ENCODE measurements at places on chromosomes 12 and 14. TPM values are rescaled to one million over a fixed set of nuclear protein-coding genes. Genes with fewer than 3 reads are reported as not detected.

DNA sequence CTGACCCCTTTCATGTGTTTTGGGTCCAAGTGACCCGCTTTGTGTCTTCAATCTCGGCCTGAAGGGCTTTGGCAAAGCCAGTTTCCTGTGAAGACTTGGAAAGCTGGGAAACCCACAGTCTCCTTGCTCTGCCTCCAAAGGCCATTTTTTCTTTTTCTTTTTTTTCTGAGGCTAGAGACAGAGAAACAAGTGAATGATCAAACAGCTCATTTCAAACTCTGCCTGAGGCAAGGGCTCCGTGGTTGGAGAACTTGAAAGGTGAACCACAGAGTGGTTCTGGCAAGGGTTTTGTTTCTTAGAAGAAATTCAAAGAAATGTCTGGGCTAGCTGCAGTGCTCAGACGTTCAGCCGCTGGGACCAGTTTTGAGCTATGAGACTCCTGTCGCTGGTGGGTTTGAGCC is 62.7 kb downstream of the ERH start:
- DNase-seq: no peak
- no peaks in the 10 kb centered on the region for H3K27me3 ChIP-seq
- H3K4me3 ChIP-seq: no peak overlapping the region
- H3K4me1 ChIP-seq: no peaks in the 10 kb centered on the region
- H3K36me3 ChIP-seq: no peaks in the 10 kb centered on the region

GRCh38 chr14:102539544-102540314 is 30.2 kb upstream of the ANKRD9 start:
- no peaks in the 10 kb centered on the region for H3K36me3 ChIP-seq
- H3K27ac ChIP-seq: no peak overlapping the region
- peaks cover 8% of the 10 kb centered on the region for H3K27me3 ChIP-seq
- DNase-seq: no peak
- peaks cover 5% of the 10 kb centered on the region for H3K4me1 ChIP-seq
- no peak overlapping the region for H3K4me3 ChIP-seq

GRCh38 chr14:25110106-25110505 is 60.2 kb upstream of the STXBP6 start:
- no peaks in the 10 kb centered on the region for H3K36me3 ChIP-seq
- H3K4me1 ChIP-seq: no peaks in the 10 kb centered on the region
- no peaks in the 10 kb centered on the region for H3K27me3 ChIP-seq
- H3K4me3 ChIP-seq: no peak overlapping the region

TAOK3 gene
- total RNA-seq: 9.3 TPM

RPL10L gene
- not detected for total RNA-seq

CRIP1 gene
- 9.0 TPM for total RNA-seq

- DNase-seq: no peak
- no peaks in the 10 kb centered on the region for H3K36me3 ChIP-seq
- no peaks in the 10 kb centered on the region for H3K4me1 ChIP-seq
- H3K27ac ChIP-seq: no peak overlapping the region
- H3K27me3 ChIP-seq: no peaks in the 10 kb centered on the region
Observed at GRCh38 chr12:650983-651382, 12.3 kb downstream of the NINJ2 start.

LRP1-AS gene
- not detected for total RNA-seq

- DNase-seq: no peak
- H3K4me1 ChIP-seq: no peaks in the 10 kb centered on the region
- H3K27ac ChIP-seq: no peak overlapping the region
Observed at GRCh38 chr14:41825622-41826021, 218.9 kb downstream of the LRFN5 start.

CDKN3 gene
- total RNA-seq: 57.0 TPM

MMP14 gene
- 83.9 TPM for total RNA-seq

- DNase-seq: no peak
- H3K36me3 ChIP-seq: no peaks in the 10 kb centered on the region
- H3K27ac ChIP-seq: no peak overlapping the region
- peaks cover 5% of the 10 kb centered on the region for H3K4me1 ChIP-seq
- H3K4me3 ChIP-seq: no peak overlapping the region
- H3K27me3 ChIP-seq: no peaks in the 10 kb centered on the region
Observed at GRCh38 chr12:76153616-76154015, 69.1 kb upstream of the NAP1L1 start.

GRCh38 chr12:15253990-15254389 is 32.8 kb upstream of the RERG start:
- no peak for DNase-seq
- no peaks in the 10 kb centered on the region for H3K36me3 ChIP-seq
- peaks cover 16% of the 10 kb centered on the region for H3K4me1 ChIP-seq
- H3K27ac ChIP-seq: no peak overlapping the region
- H3K27me3 ChIP-seq: no peaks in the 10 kb centered on the region

DNA sequence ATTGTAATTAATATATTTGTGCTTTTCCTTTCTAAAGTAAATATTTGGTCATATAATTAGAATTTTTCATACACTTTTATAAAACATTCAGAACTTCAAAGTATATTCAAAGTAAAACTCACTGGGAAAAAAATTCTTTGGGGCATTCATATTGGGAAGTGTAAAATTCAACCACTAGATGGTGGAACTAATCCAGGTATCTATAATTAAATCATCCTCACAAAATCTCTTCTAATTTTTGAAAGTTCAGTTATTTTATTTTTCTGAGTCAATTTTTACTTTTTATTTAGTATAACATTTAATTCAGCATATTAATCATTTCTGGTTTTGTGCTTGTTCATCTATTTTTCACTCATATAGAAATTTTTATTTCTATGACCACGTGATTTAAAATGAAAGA is 81.0 kb downstream of the NTS start:
- H3K36me3 ChIP-seq: no peaks in the 10 kb centered on the region
- no peaks in the 10 kb centered on the region for H3K27me3 ChIP-seq
- no peak for DNase-seq
- H3K27ac ChIP-seq: no peak overlapping the region
- H3K4me3 ChIP-seq: no peak overlapping the region

DNA sequence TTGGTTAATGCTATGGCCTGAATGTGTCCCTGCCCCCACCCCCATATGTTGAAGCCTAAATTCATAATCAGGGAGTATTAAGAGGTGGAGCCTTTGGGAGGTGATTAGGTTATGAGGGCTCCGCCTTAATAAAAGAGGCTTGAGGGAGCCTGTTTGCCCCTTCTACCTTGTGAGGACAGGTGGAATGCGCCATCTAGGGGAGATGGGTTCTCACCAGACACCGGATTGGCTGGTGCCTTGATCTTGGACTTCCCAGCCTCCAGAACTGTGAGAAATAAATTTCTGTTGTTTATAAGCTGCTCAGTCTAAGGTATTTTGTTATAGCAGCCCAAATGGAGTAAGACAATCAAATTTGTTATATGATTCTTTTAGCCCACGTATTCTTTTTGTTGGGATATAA is 148.3 kb downstream of the PTCSC3 start:
- no peaks in the 10 kb centered on the region for H3K27me3 ChIP-seq
- no peaks in the 10 kb centered on the region for H3K36me3 ChIP-seq
- H3K27ac ChIP-seq: no peak overlapping the region
- no peaks in the 10 kb centered on the region for H3K4me1 ChIP-seq

GRCh38 chr14:67186789-67187584 is 2.3 kb upstream of the GARIN2 start:
- H3K36me3 ChIP-seq: no peaks in the 10 kb centered on the region
- H3K4me3 ChIP-seq: no peak overlapping the region
- no peaks in the 10 kb centered on the region for H3K27me3 ChIP-seq

- peaks cover 34% of the 10 kb centered on the region for H3K4me1 ChIP-seq
- H3K36me3 ChIP-seq: no peaks in the 10 kb centered on the region
- DNase-seq: no peak
- H3K4me3 ChIP-seq: no peak overlapping the region
- H3K27ac ChIP-seq: no peak overlapping the region
- H3K27me3 ChIP-seq: no peaks in the 10 kb centered on the region
Observed at GRCh38 chr14:68444449-68445168, 348.3 kb downstream of the ZFP36L1 start.

- H3K27me3 ChIP-seq: no peaks in the 10 kb centered on the region
- no peak overlapping the region for H3K27ac ChIP-seq
- H3K4me1 ChIP-seq: peaks cover 10% of the 10 kb centered on the region
- no peaks in the 10 kb centered on the region for H3K36me3 ChIP-seq
- DNase-seq: no peak
Observed at GRCh38 chr14:38749936-38750335, 353.1 kb downstream of the SEC23A start.

ATP5MC2 gene
- total RNA-seq: 517 TPM

- H3K4me1 ChIP-seq: peaks cover 42% of the 10 kb centered on the region
- H3K27ac ChIP-seq: peak overlapping the region; percentile 52
- no peaks in the 10 kb centered on the region for H3K27me3 ChIP-seq
- H3K36me3 ChIP-seq: no peaks in the 10 kb centered on the region
- peak overlapping the region; percentile 15 for H3K4me3 ChIP-seq
- peak; percentile 20 for DNase-seq
Observed at GRCh38 chr12:33587784-33588712, 148.4 kb upstream of the SYT10 start.

GRCh38 chr12:75337905-75338304 is 3.4 kb downstream of the GLIPR1L1 start:
- no peaks in the 10 kb centered on the region for H3K27me3 ChIP-seq
- H3K4me3 ChIP-seq: no peak overlapping the region
- no peak overlapping the region for H3K27ac ChIP-seq
- no peak for DNase-seq
- peaks cover 9% of the 10 kb centered on the region for H3K4me1 ChIP-seq

- peaks cover 28% of the 10 kb centered on the region for H3K36me3 ChIP-seq
- no peak for DNase-seq
- peak overlapping the region; percentile 100 for H3K4me3 ChIP-seq
- no peaks in the 10 kb centered on the region for H3K27me3 ChIP-seq
- H3K27ac ChIP-seq: peak overlapping the region; percentile 99
Observed at GRCh38 chr14:22838631-22839041, 2.3 kb downstream of the MMP14 start.

GRCh38 chr12:65891987-65892481 is 67.8 kb downstream of the HMGA2 start:
- H3K27me3 ChIP-seq: no peaks in the 10 kb centered on the region
- H3K4me3 ChIP-seq: no peak overlapping the region
- peak overlapping the region; percentile 86 for H3K27ac ChIP-seq
- DNase-seq: no peak
- peaks cover 68% of the 10 kb centered on the region for H3K4me1 ChIP-seq

DNA sequence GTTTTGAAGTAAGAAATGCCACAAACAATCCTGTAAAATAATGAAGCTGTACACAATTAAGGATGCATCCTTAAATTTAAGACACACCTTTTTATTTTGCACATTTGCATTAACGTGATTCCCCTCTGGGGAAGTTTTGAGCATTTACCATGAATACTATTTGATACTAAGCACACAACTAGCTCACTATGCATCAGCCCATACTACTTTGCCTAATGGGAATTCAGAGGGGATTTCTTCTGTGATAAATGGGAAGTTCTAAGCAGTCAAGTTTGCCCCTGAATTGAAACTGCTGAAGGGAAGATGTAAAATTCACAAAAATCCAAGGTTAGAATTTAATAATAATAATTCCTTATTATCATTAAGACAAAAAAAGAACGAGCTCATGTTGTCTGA is 27.4 kb downstream of the SINHCAF start:
- H3K4me1 ChIP-seq: peaks cover 51% of the 10 kb centered on the region
- no peak for DNase-seq
- H3K27ac ChIP-seq: peak overlapping the region; percentile 90

GRCh38 chr12:107320929-107321631 is 227.7 kb upstream of the CRY1 start:
- H3K27ac ChIP-seq: no peak overlapping the region
- DNase-seq: peak; percentile 61
- H3K27me3 ChIP-seq: peaks cover 63% of the 10 kb centered on the region
- H3K4me1 ChIP-seq: peaks cover 36% of the 10 kb centered on the region

- H3K27me3 ChIP-seq: no peaks in the 10 kb centered on the region
- H3K27ac ChIP-seq: 0 out of 2 replicates have a peak overlapping the region, but pooled peaks have one; percentile 25
- peaks cover 2% of the 10 kb centered on the region for H3K36me3 ChIP-seq
Observed at GRCh38 chr12:58310809-58311622, 369.6 kb downstream of the ATP23 start.

MED13L gene
- total RNA-seq: 55.5 TPM

DNA sequence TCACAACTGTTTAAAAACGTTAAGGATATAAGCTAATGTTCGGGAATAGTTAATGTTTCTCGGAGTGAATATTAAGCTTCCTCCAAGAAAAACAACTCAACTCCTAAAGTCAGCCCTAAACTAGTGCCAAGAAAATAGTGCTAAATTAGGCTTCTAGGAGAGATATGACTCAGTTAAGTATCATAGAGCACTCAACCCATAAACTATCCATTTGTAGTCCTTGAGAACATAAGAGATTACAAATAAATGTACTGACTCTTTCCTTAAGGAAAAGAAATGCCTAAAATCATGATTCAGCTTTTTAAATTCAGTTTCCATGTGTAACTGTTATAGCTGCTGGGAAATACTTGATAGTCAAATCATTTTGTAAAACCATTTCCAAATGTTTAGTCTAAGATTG is 117.1 kb downstream of the HMGA2 start:
- H3K27ac ChIP-seq: no peak overlapping the region
- DNase-seq: no peak
- peaks cover 32% of the 10 kb centered on the region for H3K4me1 ChIP-seq
- H3K36me3 ChIP-seq: no peaks in the 10 kb centered on the region
- H3K27me3 ChIP-seq: no peaks in the 10 kb centered on the region

DNA sequence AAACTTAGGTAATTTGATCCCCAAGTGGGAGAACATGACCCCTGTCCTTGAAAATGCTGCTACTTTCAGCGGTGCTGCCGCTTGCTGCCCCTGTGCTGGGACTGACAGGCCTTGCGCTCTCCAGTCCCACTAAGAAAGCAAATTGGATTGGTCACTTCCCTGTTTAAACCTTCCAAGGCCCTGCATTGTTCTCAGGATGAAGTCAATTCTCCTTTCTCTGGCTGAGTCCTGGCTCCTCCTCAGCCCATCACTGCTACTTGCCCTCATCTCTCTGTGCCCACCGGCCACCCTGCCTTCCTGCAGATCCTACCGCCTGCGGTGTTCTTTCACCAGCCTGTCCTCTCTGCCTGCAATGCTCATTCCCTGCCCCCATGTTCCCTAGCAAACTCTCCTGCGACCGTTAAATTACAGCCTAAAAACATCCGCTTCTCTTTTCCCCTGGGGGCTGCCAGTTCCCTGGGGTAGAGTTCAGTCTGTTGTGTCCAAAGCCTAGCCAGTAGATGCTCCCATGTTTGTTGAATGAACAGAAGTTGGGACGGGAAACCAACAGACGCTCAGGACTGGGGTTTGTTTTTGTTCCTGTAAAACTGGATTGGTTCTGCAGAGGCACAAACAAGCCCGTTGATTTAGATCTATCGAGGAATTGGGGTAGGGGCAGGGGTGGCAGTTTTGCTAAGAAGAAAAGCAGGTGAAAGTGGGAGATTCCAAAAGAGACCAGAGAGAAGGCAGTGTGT is 127.3 kb upstream of the HIF1A start:
- no peaks in the 10 kb centered on the region for H3K36me3 ChIP-seq
- peak overlapping the region; percentile 60 for H3K4me3 ChIP-seq
- DNase-seq: no peak
- no peak overlapping the region for H3K27ac ChIP-seq
- peaks cover 10% of the 10 kb centered on the region for H3K27me3 ChIP-seq

DNA sequence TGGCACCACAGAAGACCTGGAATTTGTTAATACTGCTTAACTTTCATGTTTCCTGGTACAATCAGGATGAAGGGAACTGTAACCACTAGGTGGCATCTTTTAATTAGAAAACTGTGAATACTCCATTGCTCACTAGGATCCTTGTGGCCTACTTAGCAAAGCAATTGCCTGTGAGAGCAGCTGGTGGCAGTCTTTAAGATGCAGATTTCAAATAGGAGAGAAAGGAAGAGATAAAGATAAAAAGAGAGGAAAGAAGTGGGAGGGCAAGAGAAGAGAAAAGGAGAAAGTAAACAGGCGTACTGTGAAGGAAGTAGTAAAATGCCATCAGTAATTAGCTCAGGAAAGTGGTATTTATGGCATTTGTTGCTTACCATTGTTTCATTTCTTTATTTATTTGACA is 114.5 kb downstream of the RAD51B start:
- peaks cover 78% of the 10 kb centered on the region for H3K4me1 ChIP-seq
- peak overlapping the region; percentile 90 for H3K27ac ChIP-seq
- DNase-seq: peak; percentile 28

- no peak for DNase-seq
- no peak overlapping the region for H3K27ac ChIP-seq
- no peaks in the 10 kb centered on the region for H3K4me1 ChIP-seq
- no peaks in the 10 kb centered on the region for H3K36me3 ChIP-seq
Observed at GRCh38 chr12:90859591-90859990, 95.4 kb downstream of the CCER1 start.

Measured in WTC11 (cell line).